Myocyte (in vitro differentiated cells): ENCODE measurements at places on chromosomes 2 and 18. TPM values are rescaled to one million over a fixed set of nuclear protein-coding genes. Genes with fewer than 3 reads are reported as not detected.

GRCh38 chr18:23181547-23181946, 46.3 kb downstream of the CABLES1 start:
- DNase-seq, result no peak

DNA sequence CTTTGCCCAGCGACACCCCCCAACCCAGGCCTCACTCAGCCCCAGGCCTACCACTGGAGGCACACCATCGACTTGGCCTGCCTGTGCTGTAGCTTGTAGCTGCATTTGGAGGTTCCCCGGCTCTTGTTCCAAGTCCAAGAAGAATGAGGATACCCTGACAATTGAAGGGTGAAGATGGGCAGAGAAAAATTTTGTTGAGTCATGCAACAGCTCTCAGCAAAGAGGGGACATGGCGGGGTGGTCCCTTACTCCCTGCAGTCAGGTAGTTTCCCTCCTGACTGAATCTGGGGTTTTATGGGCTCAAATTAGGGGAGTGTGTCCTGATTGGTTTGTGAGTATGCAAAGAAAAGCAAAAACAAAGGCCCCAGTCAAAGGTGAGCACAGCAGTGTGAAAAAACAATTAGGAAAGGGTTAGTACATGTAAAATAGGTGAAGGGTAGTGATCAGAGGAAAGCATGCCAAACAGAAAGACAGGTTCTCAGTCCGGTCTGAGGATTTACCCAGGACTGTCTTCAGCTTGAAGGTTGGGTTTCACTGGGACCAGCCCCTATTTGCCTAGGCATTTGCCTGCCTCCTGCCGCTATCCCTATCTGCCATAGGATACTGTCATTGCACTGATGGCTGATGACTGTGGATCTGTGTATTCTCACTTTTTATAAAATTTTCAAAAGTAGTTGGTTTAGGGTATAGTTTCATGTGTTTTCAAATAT, 316.4 kb upstream of the RND3 start:
- no peak for DNase-seq

- peak; percentile 77 for DNase-seq
These were observed 62.6 kb downstream of the NFATC1 start for GRCh38 chr18:79458131-79458838.

- DNase-seq, result no peak
These were observed 757.1 kb upstream of the CDH7 start for GRCh38 chr18:64993695-64994094.

Gene DLGAP1
- 0.75 and 1.4 TPM in 2 replicates for total RNA-seq

GRCh38 chr18:44036501-44036900, 644.2 kb upstream of the SETBP1 start:
- peak; percentile 2 for DNase-seq

Gene UPP2
- not detected in 2 replicates for total RNA-seq

GRCh38 chr2:165634855-165635254, 159.2 kb downstream of the GALNT3 start:
- DNase-seq, result peak; percentile 56

GRCh38 chr18:49052891-49053644, 102.3 kb upstream of the SMAD7 start:
- peak; percentile 97 for DNase-seq

DNA sequence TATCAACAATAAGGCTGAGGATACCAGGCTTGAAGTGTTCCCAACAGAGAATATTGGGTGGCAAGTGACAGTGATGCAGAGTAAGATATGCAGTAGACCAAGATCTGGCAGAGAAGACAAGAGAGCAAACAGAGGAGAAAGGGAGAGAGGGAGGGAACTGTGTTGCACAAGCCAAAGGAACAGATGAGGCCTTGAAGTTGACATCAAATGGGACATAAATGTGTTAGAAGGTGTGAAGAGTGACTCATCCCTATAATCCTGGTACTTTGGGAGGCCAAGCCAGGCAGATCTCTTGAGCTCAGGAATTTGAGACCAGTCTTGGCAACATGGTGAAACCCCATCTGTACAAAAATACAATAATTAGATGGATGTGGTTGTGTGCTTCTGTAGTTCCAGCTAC, 342.9 kb downstream of the PARD3B start:
- DNase-seq, result no peak

DNA sequence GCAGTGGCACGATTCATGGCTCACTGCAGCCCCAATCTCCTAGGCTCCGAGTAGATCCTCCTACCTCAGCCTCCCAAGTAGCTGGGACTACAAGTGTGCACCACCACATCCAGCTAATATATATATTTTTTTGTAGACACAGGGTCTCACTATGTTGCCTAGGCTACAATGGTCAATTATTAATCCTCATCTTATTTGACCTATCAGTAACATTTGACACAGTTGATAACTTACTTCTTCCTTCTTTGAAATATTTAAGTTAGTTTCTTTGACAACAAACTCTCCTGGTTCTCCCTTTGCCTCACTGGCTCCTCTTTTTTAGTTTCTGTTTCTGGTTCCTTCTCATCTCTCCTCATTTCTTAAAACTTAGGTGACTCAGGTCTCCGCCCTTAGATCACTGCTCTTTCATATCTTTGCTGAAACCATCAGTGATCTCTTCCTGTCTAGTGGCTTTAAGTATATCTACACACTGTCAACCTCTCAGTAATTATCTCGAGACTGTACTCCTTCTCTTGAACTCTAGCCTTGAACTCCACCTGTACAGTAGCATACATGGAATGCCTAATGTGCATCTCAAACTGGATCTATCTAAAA, 11.5 kb downstream of the PGAP1 start:
- DNase-seq, result no peak

Gene DYNAP
- not detected in 2 replicates for total RNA-seq

- peak; percentile 10 for DNase-seq
These were observed 28.8 kb downstream of the ANKRD30B start for GRCh38 chr18:14776801-14777200.

DNA sequence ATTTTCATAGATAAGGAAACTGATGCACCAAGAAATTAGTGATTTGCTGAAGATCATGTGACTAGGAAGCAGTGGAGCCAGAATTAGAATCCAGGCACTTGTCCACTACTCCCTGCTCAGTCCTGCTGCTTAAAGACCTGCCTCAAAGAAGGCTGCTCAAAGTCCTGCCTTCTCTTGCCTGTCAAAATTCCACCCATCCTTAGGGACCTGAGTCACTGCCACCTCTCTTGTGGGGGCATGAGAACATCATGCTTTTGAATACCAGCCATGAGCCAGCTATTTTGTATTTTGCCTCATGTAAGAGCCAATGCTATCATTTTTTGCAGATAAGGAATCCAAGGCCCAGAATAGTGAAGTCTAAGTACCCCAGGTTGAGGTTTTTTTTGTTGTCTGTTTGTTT, 47.1 kb downstream of the DDX1 start:
- DNase-seq, result peak; percentile 45

DNA sequence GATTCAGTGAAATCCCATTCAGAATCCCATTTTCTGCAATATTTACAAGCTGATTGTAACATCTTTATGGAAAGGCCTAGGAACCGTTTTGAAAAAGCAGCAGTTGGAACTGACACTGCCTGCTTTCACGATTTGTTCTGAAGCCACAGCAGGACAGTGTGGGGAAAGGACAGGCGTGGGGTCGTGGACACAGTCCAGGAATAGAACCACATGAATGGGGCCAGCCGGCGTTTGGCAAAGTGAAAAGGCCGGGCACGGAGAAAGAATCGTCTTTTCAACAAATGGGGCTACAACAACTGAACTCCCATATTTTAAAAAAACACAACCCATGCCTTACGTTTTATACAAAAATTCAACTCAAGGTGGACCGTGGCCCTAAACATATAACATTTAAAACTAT, 69.8 kb downstream of the SLC66A2 start:
- no peak for DNase-seq

- DNase-seq, result no peak
These were observed 52.7 kb upstream of the SCYGR2 start for GRCh38 chr2:227545990-227546389.

DNA sequence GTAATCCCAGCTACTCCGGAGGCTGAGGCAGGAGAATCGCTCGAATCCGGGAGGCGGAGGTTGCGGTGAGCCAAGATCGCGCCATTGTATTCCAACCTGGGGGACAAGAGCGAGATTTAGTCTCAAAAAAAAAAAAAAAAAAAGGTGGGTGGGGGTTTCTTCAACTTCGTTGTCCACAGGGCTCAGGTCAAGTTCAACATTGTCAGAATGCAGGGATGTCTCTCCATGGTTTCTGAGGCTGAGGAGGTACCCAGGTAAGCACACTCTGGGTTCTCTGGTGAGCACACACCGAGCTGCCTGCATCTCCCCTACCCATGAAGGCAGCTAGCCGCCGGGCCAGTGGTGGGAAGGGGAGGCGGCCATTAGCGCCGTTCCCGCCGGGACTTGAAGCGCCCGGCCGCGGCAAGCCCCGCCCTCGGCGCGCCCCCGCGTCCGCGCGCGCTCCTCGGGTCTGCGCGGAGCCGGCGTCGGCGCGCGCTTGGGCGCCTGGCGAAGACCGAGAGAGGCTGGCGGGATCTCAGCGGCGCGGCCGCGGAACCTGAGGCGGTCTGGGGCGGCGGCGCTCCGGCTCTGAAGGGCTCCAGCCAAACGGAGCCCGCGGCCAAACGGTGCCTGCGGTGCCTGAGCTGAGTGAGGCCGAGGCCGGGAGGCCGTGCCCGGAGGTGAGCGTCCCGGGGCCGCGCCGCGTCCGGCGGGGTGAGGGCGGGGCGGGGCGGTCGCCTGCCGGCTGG, at the start of gene UBXN2A:
Gene UBXN2A (plus strand): TSS at position 477 of the 731 bp plus-strand sequence. CDS start 17,852 bp downstream, outside the sequence.
- DNase-seq, result peak; percentile 83

GRCh38 chr18:9474108-9474982, 968 bp upstream of the RALBP1 start:
- peak; percentile 87 for DNase-seq

DNA sequence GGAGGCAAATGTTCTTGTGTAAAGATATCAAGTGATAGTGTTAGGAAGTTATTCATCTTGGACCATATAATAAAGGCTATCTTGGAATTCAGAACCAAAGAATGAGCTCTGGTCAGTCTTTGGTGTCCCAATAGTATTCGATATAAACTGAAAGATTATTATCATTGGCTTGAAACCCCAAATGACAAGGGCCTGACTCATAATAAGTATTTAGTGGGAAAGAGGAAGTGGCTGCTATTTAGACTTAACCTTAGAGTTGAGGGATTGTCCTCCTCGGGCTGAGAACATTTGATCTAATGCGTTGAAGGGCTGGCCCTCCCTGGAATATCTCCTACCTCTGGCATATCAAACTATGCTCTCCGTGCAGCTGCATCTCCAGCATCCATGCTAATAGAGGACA, 67.5 kb downstream of the CDH20 start:
- no peak for DNase-seq

Gene CGREF1
- total RNA-seq, result 0.27 and 0.62 TPM in 2 replicates

Gene PRADC1
- total RNA-seq, result 101 and 102 TPM in 2 replicates

Gene PLB1
- total RNA-seq, result 0.24 and 0.31 TPM in 2 replicates

DNA sequence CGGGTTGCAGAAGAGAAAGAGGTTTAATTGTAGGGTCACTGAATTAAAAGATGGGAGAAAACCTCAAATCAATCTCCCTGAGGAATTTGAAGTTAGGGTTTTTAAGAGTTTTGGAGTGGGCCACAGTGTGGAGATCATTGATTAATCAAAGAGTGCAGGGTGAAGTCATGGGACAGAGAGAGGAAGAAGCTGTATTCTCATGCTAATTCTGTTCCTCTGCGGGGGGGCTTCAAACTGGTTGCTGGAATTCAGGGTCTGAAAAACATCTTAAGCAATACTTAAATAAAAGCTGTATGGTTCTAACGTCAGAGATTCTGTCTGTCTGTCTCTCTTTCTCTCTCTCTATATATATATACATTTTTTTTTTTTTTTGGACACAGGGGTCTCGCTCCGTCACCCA, 169.8 kb upstream of the SPATS2L start:
- DNase-seq, result no peak

Gene MRO
- not detected in 2 replicates for total RNA-seq

GRCh38 chr2:205056151-205056561, 510.9 kb downstream of the PARD3B start:
- DNase-seq, result no peak

GRCh38 chr2:111670776-111671175, 213.2 kb downstream of the ANAPC1 start:
- DNase-seq, result no peak

DNA sequence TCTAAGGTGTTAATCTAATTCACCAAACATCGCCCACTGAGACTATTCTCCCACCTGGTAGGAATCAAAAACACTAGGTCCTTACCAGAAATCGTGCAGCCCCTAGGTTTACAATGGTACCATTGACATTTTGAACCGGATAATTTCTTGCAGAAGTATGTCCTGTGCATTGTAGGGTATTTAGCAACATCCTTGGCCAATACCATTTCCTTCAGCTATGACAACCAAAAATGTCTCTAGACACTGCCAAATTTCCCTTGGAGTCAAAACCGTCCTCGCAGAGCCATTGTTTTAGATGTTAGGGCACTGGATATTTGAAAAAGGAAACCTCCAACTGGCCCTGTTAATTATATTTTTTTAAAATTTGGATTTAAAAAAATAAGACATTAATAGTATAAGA, 3.8 kb downstream of the VPS54 start:
- DNase-seq, result no peak

DNA sequence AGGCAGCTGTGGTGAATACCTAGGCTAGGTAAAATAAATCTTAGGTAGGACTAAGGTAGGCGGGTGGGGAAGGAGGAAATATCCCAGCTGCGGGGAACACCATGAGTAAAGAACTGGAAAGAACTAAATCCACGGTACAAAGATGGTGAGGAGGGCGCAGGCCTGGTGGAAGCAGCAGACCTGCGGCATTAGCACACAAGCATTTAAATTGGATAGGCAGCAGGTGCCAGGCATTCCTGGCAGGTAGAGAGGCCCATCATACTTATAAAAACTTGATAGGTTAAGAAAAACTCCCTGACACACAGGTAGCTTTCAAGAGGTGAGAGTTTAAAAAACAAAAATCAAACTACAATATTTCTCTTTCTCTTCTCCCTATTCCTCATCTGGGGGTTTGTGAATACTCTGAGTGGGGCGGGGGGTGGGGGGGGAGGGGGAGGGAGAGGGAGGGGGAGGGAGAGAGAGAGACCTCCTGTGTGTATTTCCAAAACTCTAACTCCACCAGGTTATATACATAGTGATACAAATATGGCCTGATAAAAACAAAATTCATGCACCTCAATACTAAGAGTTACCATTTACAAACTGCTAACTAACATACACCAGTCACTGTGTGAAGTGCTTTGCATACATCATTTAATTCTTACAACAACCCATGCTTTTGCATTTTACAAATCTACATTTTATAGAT, 13.5 kb downstream of the AAK1 start:
- DNase-seq, result no peak

DNA sequence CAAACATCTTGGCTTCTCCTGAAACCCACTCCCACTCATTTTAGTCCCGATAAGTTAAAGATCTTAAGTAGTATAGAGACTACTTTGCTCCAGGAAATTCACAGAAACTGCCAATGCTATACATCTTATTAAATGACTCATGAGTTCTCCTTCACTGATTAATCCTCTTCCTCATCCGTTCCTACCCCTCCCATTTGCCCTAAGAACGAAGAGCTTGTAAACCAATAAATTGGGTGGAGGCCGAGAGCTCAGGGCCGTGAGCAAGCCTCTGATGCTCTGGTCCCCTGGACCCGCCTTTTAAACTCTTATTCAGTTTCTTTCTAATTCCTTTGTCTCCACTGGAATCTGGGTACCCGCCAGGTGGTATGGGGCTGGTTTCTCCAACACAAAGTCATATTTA, 68.6 kb downstream of the METTL8 start:
- DNase-seq, result no peak

GRCh38 chr2:138421315-138421970, 80.1 kb upstream of the SPOPL start:
- no peak for DNase-seq
